Brain (organoid and tissue), 16 donors: ENCODE measurements at places on chromosomes 4 and X.
A peak's percentile ranks its signal among the peaks of the same experiment; 100 is the strongest.

GRCh38 chr4:573122-573892 lies 2.8 kb downstream of the TMEM271 start:
- DNase-seq = peak; percentile 60

DNA sequence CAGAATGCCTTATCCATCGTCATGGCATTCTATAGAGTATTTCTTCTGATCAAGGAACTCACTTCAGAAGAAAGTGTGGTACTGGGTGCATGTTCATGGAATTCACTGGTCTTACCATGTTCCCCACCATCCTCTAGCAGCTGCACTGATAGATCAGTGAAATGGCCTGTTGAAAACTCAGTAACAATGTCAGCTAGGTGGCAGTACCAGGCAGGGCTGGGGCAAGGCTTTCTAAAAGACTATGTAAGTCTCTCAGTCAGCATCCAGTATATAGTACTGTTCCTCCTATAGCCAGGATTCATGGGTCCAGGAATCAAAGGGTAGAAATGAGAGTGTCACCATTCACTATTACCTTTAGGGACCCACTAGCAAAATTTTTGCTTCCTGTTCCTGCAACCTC lies 15.8 kb upstream of the LDB2 start:
- no peak for DNase-seq

DNA sequence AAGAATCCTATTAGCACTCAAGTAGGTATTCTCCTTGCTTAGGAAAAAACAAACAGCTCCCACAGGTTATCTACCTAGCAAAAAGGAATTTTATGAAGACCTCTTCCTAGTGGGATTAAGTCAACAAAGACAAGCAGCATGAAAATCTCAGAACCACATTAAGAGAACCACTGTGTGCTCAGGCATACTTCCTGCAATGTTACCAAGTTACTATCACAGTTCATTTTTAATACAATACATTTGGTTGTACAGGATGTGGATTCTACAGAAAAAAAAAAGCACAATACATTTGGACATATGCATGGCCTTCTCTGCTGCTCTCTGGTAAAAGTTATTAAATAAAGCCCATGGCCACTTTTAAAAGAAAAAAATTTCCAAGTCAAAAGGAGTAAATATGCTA lies 193.7 kb downstream of the PPP3CA start:
- DNase-seq = no peak

- DNase-seq = no peak
These were observed 21.5 kb downstream of the PTCHD1 start for GRCh38 chrX:23356189-23356588.

DNA sequence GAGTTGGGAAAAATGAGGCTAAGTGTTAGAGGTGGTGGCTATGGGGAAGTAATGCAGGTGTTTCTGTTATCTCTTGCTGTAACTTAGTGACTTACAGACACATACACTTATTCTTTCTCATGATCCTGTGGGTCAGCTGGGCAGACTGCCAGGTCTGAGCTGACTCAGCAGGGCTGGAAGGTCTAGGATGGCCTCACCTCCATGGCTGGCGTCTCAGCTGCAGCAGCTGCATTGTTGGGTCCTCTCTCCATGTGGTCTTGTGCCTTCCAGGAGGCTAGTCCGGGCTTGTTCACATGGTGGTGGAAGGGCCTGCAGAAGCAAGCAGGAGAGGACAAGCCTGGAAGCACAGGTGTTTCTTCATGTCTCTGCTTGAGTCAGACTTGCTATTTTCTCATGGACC lies 172.7 kb downstream of the NHS start:
- no peak for DNase-seq

GRCh38 chr4:19735012-19735411 lies 516.7 kb upstream of the SLIT2 start:
- no peak for DNase-seq

GRCh38 chr4:183014361-183015084 lies 84.5 kb upstream of the WWC2 start:
- DNase-seq = no peak

DNA sequence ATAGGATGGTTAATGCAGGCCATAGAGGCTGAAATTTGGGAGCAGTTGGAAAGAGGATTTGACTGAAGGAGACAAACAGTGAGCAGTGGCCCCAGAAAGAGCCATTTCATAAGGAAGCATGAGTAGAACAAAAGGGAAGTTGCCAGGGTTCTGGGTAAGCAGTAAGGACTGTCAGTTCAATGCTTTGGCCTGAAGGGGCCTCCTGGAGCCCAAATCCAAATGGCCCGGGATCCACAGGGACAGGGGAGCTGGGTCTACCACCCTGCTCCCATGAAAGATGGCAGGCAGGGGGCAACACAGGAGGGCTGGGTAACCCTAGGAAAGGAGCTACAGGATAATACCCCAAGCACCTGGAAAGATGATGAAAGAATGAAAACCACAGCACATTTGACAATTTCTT lies 4.1 kb upstream of the INTS6L start:
- DNase-seq = no peak

DNA sequence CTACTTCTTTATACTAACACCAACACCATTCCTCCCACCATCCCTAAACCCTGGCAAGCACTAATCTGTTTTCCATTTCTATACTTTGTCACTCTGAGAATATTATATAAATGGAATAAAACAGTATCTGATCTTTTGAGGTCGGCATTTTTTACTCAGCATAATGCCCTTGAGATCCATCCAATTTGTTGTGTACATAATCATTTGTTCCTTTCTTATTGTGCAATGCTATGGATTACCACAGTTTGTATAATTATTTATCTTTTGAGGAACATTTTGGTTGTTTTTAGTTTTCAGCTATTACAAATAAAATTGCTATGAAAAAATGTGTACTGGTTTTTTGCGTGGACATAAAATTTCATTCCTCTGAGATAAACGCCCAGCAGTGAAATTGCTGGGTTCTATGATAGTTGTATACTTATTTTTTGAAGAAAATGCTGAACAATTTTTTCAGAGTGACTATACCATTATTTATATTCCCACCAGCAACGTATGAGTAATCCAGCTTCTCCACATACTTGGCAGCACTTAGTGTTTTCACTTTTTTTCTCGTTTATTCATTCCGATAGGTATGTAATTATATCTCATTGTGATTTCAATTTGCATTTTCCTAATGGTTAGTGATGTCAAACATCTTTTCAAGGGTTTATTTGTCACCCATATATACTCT lies 154.3 kb upstream of the DCAF8L1 start:
- DNase-seq = no peak

DNA sequence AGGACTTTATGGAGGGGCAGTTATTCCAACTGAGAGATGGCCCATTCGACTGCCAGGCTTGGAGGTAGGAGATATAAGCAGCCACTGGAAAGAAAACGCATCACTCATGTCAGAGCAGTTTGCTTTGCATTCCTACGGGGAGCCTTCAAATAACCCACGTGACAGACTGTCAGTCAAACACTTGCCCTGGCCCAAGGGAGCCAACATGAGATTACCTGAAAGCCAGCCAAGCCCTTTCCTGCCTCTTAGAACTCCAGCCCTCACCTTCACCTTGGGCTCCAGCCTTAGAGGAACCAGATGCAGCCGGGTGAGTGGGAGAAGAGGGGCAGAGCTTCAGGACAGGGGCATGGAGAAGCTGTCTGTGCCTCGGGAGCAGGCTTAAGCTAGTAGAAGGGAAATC lies 95.3 kb upstream of the CXCL13 start:
- no peak for DNase-seq

GRCh38 chrX:15616531-15616930 lies 15.8 kb upstream of the ACE2 start:
- DNase-seq = no peak

DNA sequence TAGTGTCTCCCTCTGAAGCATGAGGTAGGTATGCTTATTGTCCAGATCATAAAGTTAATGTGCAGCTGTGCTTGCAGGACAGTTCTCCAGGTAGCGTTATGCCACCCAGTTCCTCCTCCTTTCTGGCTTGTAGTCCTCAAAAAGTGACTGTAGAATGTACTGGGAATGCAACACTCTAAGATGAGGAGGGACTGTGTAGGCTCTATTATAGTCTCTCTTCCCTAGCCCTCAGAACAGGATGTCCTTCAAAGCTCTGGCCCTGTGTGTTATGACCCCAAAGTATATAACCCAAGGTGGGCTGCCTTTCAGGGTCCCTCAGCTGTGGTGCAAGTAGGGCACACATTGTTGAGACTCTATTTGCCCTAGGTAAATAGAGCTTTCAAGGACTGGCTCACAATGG lies 20.8 kb upstream of the MANBA start:
- DNase-seq = no peak

- DNase-seq = no peak
These were observed 105.6 kb upstream of the SMIM31 start for GRCh38 chr4:164648151-164648848.

DNA sequence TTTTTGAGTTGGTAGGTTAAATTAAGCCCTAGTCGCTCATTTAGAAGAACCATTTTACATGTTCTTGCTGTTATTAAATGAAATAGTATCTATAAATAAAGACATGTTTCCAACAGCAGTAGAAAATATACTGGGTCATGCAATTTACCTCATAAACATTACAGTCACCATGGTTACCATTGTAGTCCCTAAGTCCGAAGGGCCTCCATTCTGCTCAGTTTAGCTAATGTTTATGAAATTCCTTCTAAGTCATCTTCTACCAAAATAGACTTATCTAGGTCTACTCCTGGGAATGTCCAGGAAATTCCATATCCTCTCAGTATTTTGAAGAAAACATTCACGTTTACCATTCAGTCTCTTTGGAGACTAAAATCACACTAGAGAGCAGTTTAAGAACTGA lies 292.5 kb upstream of the DCAF8L1 start:
- no peak for DNase-seq

DNA sequence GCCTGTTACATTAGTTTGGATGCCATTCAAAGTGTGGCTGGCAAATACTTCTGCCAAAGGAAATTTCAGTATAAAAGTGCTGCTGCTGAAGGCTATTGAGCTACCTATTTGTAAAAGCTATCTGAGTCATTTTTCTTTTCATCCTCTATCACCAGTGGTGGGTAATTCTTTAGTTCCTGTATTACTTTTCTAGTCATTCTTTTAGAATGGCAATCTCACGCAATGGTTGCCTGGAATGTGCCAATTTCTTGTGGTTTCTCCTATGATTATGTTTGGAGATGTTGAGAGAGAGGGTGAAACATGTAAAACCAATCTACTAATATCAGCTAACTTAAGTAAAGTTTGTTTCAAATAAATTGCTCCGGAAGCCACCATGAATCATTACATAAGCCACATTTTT lies 685.0 kb downstream of the RAPGEF2 start:
- DNase-seq = no peak

DNA sequence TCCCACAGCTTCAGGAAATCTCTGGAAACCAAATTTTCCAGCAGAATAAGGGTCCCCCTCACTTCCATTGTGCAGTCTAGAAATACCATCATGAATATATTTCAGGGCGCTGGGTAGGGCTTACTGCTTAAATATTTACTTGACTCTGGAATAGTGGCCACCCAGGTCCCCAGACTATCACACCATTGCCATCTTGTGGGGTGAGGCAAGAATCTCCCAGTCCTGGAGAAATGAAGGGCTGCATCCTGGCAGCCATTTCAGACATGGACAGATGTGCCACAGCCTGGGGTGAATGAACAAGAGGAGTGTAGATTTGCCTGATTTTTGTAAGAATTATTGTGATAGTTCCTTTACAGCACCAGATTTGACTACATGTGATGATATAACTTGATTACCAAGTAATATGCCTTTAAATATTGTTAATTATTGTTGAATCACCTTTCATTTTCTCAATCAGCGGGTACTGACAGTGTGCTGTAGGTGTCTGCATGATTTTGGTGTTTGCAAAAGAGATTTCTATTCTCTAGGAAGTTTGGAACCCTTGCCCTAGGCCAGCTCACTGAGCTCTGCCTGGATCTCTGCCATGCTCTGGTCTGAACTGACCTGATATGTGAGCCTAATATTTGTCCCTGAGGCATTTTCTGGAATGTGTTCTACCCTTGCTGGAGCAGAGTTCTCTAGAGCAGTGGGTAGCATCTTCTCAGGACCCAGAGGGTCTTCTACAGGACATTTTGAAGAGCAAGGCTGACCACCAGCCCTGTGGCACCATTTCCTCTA lies 183.4 kb downstream of the KIT start:
- no peak for DNase-seq

DNA sequence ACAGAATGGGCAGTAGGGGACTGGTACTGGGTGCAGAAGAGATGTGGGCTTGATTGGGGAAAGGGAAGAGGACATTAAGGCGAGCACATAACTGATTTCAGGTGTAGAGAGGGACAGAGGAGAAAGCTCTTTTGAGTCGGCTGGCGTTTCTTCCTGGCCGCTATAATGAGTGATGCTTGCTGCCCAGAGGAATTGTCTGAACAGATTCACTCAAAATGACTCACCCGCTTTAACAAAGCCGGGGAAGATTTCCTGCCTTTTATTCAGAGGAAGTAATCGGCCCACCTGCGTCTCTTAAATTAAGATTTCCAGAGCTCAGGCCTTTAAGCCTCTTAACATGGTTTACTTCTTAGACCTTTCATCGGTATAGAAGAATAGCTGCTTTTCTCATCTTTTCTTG lies 102.1 kb upstream of the AP1S2 start:
- peak; percentile 59 for DNase-seq

GRCh38 chr4:41199788-41200187 lies 14.6 kb downstream of the APBB2 start:
- DNase-seq = no peak

DNA sequence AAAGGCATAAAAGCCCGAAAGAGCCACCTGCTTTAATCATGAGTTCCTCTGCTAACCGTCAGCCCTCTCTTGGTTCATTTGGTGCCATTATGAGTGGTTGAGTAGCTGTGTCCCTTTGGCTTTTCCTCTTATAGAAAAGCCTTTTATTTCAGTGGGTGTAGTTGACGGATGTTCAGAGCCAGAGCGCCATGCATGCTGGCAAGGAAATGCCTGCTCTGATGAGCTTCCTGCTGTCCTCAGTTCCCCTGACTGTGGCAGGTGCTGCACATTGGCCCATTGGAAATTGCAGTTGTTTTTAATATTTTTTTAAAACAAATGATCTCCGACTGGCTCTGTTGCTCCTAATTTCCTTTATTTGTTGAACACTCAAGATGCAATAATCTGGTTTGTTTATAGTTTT lies 77.3 kb upstream of the LIMCH1 start:
- no peak for DNase-seq

- no peak for DNase-seq
These were observed 244.4 kb downstream of the SPOCK3 start for GRCh38 chr4:166989886-166990285.

DNA sequence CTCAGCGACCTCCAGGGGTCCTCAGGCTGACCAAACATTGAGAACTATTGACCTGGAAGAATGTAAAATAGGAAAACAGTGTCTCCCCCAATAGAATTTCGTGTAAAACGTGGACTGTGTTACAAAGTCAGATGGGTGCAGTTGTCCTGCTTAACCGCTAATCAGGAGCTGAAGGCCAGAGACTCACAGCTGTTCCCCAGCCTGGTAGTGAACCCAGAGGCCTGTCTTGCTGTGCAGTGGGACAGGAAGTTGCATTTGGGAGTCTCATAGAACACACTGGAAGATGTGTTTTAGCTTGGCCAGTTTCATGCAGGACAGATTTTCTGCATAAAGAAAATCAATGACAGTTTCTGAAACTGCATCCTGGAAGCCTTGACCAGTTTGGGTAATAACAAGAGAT lies 151.5 kb downstream of the PTTG2 start:
- no peak for DNase-seq

DNA sequence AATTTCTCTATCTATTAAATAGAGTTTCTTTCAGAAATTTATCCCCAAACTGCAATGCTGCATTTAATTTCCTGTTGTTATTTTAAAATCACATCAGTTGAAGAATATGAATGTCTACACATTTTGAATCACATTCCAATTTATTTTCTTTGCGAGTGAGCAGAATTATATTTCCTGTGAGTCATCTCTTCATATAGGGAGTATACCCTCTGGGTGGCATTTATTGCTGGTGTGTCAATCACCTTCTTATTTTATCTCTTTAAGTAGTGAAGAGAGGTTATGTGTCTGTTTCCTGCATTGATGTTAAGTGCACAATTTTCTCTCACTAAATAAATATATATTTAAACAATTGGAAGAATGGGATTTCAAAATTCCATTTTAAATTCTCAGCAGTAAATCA lies 511.0 kb upstream of the ATOH1 start:
- DNase-seq = no peak
